Fibroblast of upper back skin (primary cell): ENCODE measurements at places on chromosomes 13 and 19.

DNA sequence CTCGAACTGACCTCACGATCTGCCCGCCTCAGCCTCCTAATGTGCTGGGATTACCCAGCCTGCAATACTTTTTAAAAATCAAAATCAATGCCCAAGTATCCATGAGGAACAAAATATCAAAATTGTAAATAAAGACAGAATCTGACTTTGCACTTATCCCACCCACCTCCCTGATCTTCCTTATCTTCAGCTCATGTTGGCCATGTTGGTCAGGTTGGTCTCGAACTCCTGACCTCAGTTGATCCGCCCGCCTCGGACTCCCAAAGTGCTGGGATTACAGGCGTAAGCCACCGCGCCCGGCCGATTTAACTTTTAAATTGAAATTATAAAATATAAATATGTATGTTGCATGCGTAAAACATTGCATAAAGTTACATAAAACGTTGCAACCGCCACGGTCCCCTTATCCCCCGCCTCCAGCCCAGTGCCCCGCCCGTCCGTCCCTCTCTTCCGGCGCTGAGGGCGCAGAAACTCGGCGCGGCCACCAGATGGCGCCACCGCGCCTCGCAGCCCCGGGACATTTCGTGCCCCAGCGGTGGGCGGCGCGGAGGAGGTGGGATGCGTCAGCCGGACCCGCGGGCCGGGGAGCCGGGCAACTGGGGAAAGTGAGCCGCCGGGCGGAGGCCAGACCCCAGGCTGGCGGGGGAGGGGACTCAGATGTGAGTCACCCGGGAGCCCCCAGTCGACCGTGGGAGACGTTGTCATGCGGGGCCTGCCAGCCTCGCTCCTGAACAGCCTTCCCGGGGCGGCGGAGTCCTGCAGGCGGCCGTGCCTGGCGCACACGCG, 1.5 kb upstream of the GADD45B start:
- DNase-seq = peak; percentile 93

- DNase-seq = peak; percentile 63
Measured at GRCh38 chr13:80454245-80454644, 113.3 kb upstream of the SPRY2 start.

GRCh38 chr13:26583662-26584061, 26.2 kb downstream of the WASF3 start:
- no peak for DNase-seq

DNA sequence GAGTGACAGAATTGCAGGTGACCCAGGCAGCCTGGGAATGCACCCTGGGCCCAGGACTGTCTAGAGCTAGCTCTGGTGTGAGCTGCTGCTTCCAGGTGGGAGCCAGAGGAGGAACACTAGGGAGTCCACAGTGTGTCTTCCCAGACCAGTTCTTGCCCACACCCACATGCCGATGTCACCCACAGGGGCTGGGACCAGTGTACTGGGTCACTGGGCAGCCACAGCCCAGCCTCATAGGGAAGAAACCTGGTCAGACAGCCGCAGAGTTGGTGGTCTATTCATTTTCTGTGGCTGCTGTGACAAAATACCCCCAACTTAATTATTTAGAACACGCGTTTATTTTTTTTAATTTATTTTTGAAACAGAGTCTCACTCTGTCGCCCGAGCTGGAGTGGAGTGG, 3.1 kb downstream of the RNF225 start:
- no peak for DNase-seq

DNA sequence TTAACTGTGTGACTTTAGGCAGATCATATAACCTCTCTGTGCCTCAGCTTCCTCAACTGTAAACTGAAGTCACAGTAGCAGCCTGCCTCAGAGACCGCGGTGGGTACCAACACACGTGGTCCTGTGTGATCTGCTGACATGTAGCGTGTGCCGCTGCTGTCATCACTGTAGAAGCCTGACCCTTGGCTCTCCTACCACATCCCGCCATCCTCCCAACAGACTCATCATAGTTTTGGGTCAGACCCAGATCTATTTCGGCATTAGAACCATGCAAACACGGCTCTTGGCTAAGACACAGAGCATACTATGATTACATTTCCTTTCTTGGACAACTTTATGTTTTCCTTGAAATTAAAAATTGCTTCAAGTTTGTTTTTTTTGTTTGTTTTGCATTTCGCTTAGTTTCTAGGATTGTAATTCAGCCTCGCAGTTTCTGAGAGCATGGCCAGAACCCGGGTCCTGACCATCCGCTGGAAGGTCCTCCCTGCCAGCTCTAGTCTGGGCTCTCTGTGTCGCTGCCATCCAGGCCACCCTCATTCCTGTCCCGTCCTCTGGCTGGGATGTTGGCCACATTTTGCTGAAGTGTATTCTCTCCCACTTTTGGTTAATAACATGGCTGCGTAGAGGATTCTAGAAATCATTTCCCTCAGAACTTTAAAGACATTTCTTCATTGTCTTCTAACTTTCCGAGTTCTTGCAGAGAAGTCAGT, 53.0 kb downstream of the GGACT start:
- no peak for DNase-seq

DNA sequence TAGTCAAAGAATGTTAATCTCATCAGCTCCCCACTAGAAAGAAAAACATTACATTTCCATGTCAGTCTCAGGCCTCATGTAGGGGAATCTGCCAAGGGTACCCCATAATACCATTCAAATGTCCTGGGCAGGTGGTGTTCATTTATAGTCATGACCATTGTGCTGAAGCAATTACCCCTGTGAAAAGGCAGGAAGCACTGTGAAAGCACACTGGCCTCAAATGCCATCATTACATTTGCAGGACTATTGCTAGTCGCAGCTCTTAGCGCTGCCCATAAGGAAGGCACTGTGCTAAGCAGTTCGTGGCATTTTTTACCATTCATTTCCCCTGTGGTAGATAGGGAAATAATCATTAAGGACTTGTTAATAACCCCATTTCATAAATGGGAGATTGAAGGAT, 109.0 kb downstream of the LHFPL6 start:
- no peak for DNase-seq

GRCh38 chr13:35016362-35017112, 74.5 kb downstream of the NBEA start:
- DNase-seq = no peak

DNA sequence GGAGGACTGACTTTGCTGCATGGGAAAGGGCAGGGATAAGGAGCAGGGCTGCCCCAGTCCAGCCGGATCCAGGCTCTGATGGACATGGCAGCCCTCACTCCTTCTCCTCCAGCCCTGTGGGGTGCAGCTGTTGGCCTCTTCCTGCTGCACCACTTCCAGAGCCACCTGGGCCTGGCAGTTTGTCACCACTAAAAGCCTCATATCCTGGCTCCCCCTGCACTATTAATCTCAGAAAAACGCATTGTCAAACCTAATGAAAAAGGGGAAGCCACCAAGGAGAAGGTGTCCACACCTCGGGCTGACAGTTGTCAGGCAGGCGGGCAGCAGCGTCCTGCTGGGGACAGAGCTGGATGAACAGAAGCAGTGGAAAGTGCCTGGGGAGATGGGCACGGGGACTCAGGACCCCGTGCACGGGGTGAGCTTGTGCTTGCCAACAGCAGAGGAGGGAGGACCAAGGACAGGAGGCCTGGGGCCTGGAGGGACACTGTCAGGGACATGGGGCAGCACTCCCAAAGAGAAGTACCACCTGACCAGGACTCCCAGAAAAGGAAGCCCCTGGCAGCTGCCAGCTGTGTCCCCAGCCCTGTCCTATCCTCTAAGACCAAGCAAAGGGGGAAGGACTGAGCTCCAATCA, 151.1 kb upstream of the TSHZ3 start:
- DNase-seq = no peak

- DNase-seq = no peak
Measured at GRCh38 chr13:98512774-98513665, 63.9 kb downstream of the STK24 start.

- DNase-seq = no peak
Measured at GRCh38 chr13:107351305-107351704, 783.4 kb upstream of the ARGLU1 start.
